ENCODE measurements at places on chromosomes 16 and 17. TPM values are rescaled to one million over a fixed set of nuclear protein-coding genes. Genes with fewer than 3 reads are reported as not detected.

DNA sequence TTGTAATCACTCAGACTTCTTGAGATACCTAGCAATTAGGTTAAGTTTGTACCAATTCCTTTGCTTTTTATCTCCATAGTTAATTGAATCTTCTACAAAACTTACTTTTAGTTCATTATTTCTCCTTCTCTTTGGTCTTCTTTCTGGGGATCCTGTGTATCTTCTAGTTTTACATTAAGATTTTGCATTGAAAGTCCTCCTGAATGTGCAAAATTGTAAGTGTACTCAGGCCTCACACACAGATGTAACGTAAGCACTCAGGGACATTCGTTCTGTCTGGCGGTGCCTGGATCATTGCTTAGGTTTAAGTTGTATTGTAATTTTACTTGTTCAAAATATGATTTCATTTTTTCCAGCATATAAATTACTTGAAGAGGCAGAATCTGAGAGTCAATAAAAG lies 222.6 kb upstream of the CPHXL start:
- DNase-seq = no peak

GRCh38 chr17:38798614-38799500 lies 499 bp downstream of the PIP4K2B start:
- peak; percentile 56 for DNase-seq

GRCh38 chr16:2235695-2236336 lies 428 bp upstream of the DNASE1L2 start:
- DNase-seq = no peak

DNA sequence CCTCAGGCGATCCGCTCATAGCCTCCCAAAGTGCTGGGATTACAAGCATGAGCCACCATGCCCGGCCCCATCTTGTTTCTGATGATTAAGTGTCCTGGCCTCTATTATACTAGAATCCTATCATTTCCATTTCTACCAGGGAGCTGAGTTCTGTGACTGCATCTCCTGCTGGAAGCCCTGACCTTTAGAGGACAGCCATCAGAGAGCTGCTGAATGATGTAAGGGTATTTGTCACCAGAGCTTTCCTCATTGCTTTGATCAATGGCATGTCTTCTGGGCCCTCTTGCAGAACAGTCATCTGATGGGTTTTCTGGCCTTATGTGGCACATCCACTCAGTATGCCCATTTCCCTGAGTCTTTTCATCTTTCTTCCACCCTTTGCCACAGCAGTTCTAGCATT lies 39.9 kb downstream of the PSMD12 start:
- DNase-seq = no peak

GRCh38 chr16:57391300-57391699 lies 13.3 kb upstream of the CCL17 start:
- DNase-seq = no peak

- DNase-seq = no peak
Measured at GRCh38 chr16:1526608-1527555, 6.6 kb upstream of the TMEM204 start.

ANKRD40CL gene
- total RNA-seq = not detected

GJD3 gene
- not detected for total RNA-seq

TAT gene
- not detected for total RNA-seq

HOXB7 gene
- total RNA-seq = 23.3 TPM

KRTAP2-3 gene
- 3.2 TPM for total RNA-seq

COTL1 gene
- 270 TPM for total RNA-seq

All from M059J (cell line).